SK-N-MC (cell line): ENCODE measurements at places on chromosomes 5 and 9.

DNA sequence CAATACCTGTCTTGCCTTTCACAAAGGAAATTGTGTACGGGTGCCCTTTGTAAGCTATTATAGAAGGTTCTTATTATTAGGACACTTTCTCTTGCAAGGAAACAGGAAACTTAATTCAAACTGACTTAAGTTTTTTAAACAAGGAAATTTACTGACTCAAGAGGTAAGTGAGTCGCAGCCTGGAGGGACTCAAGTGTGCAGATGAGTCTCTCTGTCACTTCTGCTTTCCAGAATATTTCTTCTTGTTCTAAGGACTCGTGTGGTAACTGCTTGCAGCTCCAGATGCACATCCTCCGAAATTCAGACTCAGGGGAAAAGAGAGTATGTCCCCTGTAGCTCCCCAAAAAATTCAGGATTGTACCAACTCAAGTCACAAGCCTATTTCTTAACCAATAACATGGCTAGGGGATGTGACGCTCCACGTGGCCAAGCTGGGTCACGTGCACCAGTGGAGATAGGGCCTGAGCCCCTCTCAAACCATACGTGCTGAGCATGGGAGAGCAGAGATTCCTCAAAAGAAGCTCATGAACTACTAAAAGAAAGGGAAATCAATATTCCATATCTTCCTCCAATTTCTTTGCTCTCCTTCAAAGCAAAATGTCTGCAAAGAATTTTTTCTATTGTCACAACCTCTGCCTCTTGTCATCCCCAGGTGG is 49.2 kb upstream of the ERCC6L2 start:
- DNase-seq, result no peak

- no peak for DNase-seq
Observed at GRCh38 chr5:179194941-179195381, 134.8 kb downstream of the ZNF354C start.

GRCh38 chr5:88556406-88556805 is 287.8 kb upstream of the TMEM161B start:
- no peak for DNase-seq

- no peak for DNase-seq
Observed at GRCh38 chr5:175544108-175544511, 65.8 kb downstream of the SFXN1 start.

GRCh38 chr5:103000089-103000488 is 119.8 kb downstream of the GIN1 start:
- no peak for DNase-seq

GRCh38 chr5:172802567-172803176 is 31.4 kb upstream of the ERGIC1 start:
- DNase-seq, result no peak

DNA sequence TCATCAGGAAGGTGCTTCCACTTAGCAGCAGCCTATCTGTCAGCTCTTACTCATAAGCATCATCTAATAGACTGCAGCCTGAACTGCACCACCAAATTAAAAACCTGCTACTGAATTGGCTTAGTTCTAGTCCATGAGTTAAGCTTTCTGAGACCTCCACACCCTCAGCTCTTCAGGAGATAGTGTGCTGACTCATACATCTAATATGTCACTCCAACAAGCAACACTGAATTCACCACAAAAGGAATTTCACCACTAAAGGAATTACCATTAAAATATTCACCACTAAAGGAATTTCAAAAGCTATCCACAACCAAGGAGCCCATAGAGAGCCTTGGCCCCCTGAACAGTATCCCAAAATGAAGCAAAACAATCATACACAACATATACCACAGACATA is 418.5 kb upstream of the RORB start:
- no peak for DNase-seq

GRCh38 chr9:133833388-133834025 is 95.4 kb upstream of the SARDH start:
- no peak for DNase-seq

GRCh38 chr9:21689854-21690253 is 112.6 kb upstream of the MTAP start:
- DNase-seq, result no peak

GRCh38 chr5:67092535-67092934 is 104.1 kb downstream of the CD180 start:
- DNase-seq, result no peak

GRCh38 chr9:71796100-71796767 is 27.9 kb upstream of the CEMIP2 start:
- DNase-seq, result no peak

DNA sequence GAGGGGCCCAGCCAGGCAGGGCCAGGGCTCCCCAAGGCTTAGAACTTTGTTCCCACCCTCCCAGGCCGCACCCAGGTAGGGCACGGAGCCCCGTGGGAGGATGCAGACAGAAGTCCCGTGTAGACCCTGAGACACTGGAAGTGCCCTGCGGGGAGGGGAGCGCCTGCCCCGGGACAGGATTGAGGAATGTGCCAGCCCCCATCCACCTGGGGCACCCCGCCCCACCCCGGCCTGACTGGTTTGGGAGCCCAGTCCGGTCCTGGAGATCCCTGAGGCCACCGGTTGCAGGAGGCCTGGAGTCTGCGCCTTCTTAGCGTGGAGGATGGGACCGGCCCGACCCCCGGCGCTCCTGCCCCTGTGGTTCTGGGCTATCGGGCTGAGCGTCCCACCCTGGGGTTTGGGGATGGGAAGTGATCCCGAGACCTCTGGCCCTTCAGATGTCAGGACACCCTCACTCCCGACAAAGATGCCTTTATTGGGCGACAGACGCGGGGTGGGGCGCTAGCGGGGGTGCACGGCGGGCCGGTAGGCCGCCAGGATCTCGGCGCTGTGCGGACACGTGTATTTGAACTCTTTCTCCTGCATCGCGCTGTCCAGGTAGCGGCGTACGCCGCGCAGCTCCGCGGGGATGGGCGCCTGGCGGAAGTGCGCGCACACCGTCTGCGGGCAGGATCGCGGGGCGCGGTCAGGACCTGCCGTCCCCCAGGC is 2.0 kb downstream of the CLIC3 start:
- no peak for DNase-seq

GRCh38 chr9:6049798-6050197 is 34.4 kb upstream of the RANBP6 start:
- DNase-seq, result no peak
